ENCODE measurements at places on chromosomes 4 and X.
A peak's percentile ranks its signal among the peaks of the same experiment; 100 is the strongest.

GRCh38 chrX:6885396-6885795 is 262.1 kb upstream of the STS start:
- DNase-seq = no peak

DNA sequence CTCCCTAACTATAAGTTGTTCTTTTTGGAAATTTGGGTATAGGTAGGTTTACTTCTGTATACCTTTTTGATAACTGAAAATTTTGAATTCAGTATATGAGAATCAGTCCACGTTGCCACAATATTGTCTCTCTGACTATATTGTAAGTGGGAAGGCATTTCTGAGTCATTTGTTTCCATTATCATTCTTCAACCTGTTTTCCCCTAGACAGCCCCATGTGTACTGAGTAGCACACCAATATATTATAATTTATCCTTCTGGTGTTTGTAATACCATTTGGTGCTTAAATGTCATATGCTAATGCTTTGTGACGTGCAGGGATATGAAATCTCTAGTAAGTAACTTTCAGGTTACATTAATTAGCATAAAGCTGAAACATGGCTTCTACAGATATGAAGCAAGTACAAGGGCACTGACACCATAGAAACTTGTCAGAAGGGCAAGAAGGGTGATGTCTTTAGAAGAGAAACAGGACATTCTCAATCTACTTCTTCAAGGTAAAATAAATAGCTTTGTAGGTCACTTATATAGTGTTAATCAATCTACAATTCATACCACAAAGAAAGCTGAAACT is 27.7 kb downstream of the PAK3 start:
- no peak for DNase-seq

DNA sequence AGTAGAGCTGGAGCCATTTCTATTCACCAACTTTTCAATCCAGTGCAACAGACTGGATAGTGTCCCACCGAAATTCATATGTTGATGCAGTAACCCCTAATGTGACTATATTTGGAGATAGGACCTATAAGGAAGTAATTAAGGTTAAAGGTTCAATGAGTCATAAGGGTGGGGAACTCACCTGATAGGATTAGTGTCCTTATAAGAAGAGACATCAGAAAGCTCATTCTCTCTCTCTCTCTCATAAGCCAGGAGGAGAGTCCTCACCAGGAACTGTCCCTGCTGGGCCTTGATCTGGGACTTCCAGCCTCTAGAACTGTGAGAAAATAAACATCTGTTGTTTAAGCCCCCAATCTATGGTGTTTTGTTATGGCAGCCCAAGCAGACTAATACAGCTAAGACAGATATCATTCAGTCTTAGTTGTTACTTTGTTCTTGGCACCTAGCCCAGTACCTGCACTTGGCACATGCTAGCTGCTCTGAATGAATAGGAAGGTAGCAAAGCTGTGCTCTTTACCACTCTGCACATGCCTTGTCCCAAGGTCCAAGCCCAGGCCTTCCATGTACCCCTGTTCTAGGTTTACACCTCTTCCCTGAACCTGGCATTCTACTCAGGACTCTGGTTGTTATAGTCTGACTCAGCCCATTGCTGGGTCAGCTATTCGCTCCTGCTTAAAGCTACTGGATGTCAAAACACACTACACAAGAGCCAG is 19.2 kb upstream of the BRS3 start:
- DNase-seq = no peak

- no peak for DNase-seq
These were observed 25.3 kb downstream of the IQCM start for GRCh38 chr4:149790172-149790907.

GRCh38 chr4:186634591-186635128 is 79.3 kb upstream of the MTNR1A start:
- no peak for DNase-seq

- DNase-seq = peak; percentile 47
These were observed 194.0 kb downstream of the GASK1B start for GRCh38 chr4:157978680-157979361.

- DNase-seq = no peak
These were observed 70.0 kb upstream of the PPP2R3B start for GRCh38 chrX:456551-457291.

GRCh38 chr4:10619220-10619619 is 65.3 kb downstream of the CLNK start:
- DNase-seq = no peak

- no peak for DNase-seq
These were observed 801.4 kb upstream of the GRID2 start for GRCh38 chr4:91502365-91502764.
